Left colon (tissue), 2 donors: ENCODE measurements at places on chromosomes 16 and 17. TPM values are rescaled to one million over a fixed set of nuclear protein-coding genes. Genes with fewer than 3 reads are reported as not detected.

The RGS11 gene
- 7.6 TPM for total RNA-seq

The SULT1A3 gene
- 92.6 TPM for total RNA-seq

The IGF2BP1 gene
- not detected for total RNA-seq

The TMEM100 gene
- 6.1 TPM for total RNA-seq

The PPL gene
- total RNA-seq: 15.6 TPM

DNA sequence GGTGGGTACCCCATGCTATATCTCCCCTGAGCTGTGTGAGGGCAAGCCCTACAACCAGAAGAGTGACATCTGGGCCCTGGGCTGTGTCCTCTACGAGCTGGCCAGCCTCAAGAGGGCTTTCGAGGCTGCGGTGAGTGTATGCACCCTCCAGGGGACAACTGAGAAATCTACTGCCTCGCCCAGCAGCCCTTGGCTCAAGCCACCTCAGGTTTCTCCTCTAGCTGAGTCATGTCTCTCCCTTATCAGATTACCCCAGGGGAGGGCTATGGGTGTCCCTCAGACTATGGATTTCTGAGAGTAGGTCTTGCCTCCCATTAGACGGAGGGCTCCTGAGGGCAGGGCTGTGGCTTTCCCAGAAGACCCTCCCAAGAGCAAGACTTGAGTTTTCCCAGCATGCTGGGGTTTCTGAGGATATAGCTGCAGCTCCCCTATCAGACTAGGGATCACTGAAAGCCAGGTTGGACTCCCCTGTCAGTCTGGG lies 6.7 kb downstream of the NEK8 start:
- no peak for DNase-seq

- DNase-seq: no peak
These were observed 28.5 kb downstream of the MAF start for GRCh38 chr16:79571903-79572535.
